ENCODE measurements at places on chromosomes 6 and 20.

- no peak for DNase-seq
These were observed 99.1 kb downstream of the CDH26 start for GRCh38 chr20:60057123-60057865.

GRCh38 chr6:36320475-36320874, 16.2 kb downstream of the BNIP5 start:
- DNase-seq, result no peak

GRCh38 chr20:828987-829386, 4.5 kb upstream of the FAM110A start:
- no peak for DNase-seq

- no peak for DNase-seq
These were observed 156.8 kb upstream of the SALL4 start for GRCh38 chr20:51959066-51959542.

DNA sequence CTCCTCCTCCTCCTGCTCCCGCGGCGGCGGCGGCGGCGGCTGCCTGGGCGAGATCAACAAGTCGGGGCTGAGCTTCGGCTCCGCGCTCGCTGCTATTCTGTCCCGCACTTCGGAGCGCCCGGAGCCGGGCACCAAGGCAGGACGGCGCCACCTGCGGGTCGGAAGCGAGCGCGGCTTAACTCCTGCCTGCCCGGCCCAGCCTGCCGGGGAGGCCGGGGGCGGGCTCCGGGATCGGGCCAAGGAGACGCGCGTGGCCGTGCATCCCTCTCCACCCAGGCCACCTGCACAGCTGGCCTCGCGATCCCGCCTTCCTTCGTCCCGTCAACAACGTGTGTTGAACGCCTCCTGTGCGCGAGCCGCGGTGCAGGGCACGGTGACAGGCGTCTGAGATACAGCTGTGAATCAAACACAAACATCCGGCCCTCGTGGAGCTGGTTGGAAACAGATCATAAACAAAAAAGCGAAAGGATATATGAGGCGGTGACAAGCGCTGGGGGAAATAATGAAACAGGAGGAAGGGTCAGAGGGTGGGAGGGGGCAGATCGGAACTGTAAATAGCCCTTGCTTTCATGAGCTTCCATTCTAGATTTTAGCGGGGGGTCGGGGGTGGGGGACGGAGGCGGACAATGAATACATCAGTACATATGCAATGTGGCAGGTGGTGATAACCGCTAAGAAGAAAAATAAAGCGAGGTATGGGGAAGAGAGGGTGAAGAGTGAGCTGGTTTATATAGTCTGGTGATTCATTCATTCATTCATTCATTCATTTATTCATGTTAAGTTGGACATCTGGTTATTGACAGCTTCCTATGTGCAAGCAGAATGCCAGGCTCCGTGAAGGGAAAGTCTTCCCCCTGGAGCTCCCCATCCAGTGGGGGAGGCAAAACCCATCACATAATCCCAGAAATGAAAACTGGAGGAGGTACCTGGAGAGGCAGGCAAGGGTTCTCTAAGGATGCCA, 2.0 kb upstream of the KCNB1 start:
- DNase-seq, result peak; percentile 24
